ENCODE measurements at places on chromosomes 7 and 10.

DNA sequence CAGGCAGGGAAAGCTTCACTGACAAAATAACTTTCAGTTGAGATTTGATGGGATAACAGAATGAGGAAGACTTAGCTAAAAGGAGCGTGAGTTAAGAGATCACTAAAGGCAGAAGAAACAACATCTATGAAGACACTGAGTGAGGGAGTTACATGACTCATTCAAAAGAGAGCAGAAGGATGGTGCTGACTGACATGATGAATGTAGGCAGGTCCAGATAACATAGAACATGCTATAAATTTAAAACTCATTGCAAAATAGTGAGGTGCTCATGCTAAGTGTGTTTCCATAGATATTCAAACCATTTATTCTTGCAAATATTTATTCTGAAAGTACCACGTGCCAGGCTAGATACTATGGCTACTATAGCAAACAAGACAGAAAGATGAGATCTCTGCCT lies 116.4 kb upstream of the DGKB start:
- DNase-seq = no peak

GRCh38 chr7:143327903-143328302 lies 12.0 kb downstream of the CLCN1 start:
- no peak for DNase-seq

- no peak for DNase-seq
Observed at GRCh38 chr7:51054231-51054630, 262.4 kb downstream of the COBL start.

GRCh38 chr7:77181734-77182133 lies 17.9 kb downstream of the FGL2 start:
- DNase-seq = no peak

DNA sequence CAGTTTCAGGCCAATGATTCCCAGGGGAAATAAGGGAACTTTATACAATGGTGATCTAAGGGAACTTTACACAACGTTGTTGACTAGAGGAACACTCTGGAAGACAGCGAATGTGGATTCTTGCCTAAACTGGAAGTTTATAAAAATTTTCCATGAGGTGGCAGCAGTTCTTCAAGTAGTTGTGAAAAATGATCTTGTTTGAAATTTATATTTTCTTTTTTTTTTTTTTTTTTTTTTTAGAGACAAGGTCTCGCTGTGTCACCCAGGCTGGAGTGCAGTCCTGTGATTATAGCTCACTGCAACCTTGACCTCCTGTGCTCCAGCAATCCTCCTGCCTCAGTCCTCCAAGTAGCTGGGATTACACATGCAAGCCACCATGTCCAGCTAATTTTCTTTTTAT lies 32.1 kb upstream of the GTF2I start:
- DNase-seq = no peak

GRCh38 chr7:379456-380138 lies 89.6 kb downstream of the FOXL3 start:
- DNase-seq = no peak

GRCh38 chr10:24456322-24456721 lies 247.4 kb downstream of the KIAA1217 start:
- no peak for DNase-seq

- DNase-seq = no peak
Observed at GRCh38 chr7:30139836-30140384, 5.1 kb downstream of the MTURN start.

GRCh38 chr10:56653289-56653688 lies 292.2 kb upstream of the ZWINT start:
- DNase-seq = no peak

DNA sequence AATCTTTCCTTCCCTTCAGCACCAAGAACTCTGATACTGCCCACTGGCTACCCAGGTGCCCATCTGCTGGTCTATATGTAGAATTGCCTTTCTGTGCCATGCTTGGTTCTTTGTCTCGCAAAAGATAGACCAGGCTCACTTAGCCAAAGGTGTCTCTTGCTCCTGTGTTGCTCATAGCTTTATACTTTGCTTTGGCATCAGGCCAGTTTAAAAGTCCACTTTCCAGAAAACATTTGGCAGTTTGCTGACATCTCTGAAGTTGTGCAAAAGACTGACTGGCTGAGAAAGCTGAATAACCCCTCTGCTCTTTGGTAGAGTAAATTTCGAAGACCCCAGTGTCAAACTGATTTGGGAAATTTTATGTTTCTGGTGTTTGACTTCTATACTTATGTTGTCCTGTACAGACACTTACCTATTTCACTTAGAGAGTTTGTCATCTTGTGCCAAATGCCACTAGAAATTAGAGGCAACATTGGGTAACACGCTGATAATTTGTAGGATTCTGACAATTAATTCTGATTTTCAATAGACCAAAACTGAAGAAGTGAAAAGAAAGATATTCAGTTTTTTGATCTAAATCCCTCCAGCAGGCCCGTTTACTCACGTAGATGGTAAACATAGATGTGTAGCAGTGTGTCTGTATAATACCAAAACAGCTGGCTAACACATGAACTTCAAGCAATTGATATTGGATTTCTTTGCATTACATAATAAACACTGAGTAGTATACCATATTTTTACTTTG lies 91.1 kb downstream of the CPED1 start:
- no peak for DNase-seq

DNA sequence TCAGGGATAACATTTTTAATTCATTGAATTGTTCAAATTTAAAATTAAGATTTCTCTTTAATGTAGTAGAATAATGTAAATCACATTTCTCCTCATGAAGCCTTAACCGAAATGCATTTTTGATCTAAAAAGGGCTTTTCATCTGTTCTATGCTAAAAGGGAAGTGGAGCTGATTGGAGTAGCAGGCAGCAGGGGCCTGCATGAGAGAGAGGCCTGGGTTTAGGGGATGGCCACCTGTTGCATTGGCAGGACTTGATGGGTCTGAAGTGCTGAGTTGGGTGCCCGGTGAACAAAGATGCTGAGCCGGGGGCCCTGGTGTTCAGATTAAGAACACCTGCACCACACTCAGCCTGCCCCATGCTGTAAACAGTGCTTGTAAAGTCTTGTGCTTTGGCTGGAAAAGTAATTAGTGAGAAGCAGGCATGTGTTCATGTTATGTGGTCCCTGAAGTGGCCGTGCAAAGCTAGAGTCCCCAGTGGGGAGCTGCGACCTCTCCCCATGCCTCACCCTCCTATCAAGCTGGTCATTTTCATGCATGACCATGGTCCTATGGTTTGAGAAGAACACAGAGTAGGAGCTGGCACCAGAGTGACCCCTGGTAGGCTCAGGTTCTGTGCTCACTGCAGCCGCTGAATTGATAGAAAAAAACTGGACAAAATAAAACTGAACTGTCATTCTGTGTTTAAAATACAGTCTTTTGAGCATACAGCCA lies 124.3 kb downstream of the ADCY1 start:
- no peak for DNase-seq

DNA sequence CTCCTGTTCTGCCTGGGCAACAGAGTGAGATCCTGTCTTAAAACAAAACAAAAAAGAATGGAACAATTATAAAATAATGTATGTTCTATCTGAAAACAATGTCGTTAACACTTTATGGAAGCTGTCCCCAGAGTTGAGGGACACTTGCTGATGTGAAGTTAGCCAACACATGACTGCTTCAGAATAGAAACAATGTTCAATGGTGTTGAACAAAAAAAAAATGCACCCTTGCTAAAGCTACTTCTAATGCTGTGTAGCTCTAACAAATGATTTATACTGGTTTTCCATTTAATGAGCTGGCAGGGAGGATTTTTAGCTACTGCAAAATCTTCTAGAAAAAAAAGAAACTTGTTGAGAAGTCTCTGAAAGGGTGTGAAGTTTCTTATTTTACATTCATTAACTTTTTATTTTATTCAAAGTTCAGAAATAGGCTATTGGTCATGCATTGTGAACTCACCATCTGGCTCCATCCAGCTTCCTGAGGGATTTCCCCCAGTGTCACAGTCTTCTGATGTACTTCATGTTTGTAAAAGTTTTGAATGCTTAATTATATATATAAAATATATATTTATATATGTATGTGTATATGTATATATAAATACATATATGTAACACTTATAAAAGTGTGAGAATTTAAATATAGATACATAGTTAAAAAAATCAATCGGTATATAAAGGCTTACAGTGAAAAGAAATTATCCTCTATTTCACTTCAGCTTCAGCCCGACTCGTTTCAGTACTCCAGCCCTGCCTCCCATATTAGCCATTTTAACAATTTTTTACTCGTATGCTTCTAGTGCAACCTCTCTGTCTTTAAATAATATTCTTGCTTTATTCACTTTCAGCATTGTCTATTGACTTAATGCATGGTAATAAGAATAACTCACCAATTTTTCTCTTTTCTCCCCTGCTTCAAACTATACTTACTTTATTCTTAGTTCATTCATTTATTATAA lies 35.0 kb downstream of the HDAC9 start:
- DNase-seq = no peak

DNA sequence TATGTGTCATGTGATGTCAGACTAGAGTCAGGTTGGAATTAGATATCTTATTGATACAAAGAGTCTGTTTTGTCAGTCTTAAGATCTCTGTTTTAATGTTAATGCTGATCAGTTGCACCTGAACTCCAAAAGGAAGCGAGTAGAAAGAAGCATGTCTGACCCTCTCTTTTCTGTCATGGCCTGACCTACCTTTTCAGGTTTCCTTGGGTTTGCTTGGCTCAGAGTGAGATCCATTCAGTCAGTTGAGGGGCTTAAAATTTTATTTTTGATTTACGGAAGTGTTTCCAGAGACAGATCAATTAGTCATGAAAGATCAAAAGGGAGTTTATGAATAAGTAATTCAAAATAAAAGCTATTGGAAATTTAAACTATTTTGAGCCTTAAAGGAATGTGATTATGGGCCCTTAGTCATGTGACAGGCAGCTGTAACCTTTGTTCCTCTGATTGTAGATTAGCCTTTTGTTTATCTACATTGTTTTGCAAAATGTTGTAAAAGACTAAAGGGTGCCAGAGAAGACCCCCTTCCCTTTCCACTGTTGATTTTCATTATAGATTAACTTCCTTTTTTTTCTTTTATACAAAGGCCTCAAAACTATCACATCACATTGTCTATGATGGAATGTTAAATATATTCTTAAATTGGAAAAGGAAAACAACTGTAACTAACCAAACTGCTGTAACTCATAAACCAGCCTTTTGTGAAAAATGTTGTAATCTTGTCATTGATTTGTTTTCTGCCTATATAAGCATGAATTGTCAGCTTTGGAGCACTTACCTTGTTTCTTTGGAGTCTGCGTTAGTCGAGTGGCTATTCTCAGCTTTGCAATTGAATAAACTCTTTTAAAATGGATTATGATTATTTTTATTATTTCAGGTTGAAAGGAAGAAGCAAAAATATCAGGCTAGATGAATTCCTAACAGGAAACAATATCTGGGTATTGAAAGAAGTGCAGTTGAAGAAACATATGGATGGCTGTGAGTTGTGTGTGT lies 195.5 kb upstream of the MBL2 start:
- DNase-seq = no peak

GRCh38 chr10:7030134-7030855 lies 380.5 kb downstream of the SFMBT2 start:
- no peak for DNase-seq

- DNase-seq = no peak
Observed at GRCh38 chr10:68594405-68594804, 34.3 kb downstream of the TET1 start.

GRCh38 chr7:90320801-90321494 lies at the start of gene FAM237B:
FAM237B (minus strand) TSS chr7:90321304; CDS start chr7:90319748, 1,556 bp downstream.
- no peak for DNase-seq

DNA sequence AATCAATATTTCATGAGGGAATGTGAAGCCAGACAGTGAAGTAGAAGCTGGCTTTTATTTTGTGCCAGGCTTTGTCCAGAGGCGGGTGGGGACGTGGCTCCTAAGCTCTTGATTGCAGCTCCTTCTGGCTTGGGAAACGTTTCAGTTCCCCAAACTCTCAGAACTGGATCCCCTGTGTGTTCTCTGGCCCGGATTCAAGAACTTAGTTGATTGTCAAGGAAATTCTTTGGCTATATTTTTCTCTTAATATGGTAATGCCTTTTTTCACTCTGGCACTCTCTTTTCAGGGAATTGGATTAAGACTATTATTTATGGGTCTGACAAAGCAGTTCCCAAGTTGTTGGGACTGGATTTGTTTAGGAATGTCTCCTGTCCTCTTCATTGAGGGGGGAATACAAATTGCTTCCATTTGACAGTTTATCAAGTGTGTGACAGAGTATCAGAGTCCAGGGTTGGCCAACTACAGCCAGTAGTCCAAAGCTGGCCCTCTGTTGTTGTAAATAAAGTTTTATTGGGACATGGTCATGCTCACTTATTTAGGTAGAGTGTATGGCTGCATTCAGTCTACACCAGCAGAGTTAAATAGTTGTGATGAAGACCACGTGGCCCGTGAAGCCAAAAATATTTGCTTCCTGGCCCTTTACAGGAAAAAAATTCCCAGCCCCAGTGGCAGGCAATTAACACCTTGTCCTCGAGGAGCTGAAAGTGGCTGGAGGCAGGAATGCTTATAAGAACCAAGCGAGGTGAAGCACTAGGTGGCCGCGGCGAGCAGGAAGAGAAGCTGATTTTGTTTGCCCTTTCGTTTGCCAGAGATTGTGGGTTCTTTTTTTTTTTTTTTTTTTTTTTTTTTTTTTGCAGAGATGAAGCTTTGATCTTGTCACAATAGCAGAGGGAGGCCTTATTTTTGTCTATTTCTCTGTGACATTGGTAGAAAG lies 34.3 kb downstream of the HTRA1 start:
- DNase-seq = no peak

- no peak for DNase-seq
Observed at GRCh38 chr10:103645141-103646054, 151.9 kb downstream of the NEURL1 start.

DNA sequence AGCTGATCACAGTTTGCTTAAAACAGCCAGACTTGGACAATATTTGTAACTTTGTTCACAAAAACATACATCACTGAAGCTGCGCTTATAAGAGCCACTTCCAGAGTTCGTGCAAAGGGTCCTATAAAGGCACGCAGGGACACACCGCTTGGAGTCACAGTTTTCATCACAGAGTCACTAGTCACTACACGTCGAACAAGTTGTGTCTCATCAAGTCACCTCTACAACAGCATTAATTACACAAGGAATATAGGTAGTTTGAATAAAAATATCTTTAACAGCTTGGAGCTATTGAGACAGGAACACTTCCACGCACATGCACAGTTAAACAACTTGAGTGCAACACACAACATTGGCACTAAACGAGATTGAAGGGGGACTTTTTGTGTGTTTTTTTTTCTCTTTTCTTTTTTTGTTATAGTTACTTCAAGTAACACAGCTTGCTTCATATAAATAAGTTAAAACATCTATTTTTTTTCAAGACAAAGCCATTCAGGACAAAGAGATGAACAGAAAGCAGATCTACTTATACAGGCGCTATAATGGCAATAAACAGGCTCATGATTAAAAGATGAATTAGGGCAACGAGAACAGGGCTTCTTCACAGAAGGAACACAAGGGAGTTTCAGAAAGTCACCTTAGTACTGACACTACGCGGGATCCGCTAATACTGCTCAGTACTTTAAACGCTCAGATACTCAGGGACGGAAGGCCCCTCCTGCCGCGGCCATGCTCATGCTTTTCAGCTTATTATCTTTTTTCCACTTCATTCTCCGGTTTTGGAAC lies 2.2 kb downstream of the HOXA5 start:
- no peak for DNase-seq

- no peak for DNase-seq
Observed at GRCh38 chr7:132846086-132846485, 235.8 kb downstream of the CHCHD3 start.

- no peak for DNase-seq
Observed at GRCh38 chr7:39735903-39736302, 112.5 kb downstream of the RALA start.

All from cerebellar nuclear complex (tissue), 1 donor.